ENCODE measurements at places on chromosomes 7 and 10.

DNA sequence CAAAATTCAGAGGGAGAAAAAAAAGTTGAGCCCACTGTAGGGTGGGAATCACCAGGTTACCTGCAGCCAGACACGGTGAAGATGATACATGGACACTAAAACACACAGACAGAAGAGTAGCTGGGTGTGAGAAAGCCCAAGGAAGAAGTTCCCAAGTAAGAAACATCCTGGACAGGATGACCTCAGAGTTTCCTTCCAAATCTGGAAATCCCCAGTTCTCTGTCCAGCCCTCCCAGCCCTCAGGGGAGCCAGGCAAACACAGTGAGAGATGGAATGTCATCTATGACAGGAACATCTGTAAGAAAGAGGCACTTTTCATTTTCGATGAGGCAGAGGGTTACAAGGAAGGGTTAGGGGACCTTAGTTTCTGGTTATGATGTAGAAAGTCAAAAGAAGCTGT is 125.1 kb upstream of the LYZL1 start:
- DNase-seq, result no peak

DNA sequence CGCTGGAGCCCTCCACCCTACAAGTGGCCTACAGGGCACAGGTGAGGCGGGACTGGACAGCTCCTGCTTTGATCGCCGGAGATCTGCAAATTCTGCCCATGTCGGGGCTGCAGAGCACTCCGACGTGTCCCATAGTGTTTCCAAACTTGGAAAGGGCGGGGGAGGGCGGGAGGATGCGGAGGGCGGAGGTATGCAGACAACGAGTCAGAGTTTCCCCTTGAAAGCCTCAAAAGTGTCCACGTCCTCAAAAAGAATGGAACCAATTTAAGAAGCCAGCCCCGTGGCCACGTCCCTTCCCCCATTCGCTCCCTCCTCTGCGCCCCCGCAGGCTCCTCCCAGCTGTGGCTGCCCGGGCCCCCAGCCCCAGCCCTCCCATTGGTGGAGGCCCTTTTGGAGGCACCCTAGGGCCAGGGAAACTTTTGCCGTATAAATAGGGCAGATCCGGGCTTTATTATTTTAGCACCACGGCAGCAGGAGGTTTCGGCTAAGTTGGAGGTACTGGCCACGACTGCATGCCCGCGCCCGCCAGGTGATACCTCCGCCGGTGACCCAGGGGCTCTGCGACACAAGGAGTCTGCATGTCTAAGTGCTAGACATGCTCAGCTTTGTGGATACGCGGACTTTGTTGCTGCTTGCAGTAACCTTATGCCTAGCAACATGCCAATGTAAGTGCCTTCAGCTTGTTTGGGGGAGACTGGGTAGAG is at the start of gene COL1A2:
TSS of gene COL1A2 (plus strand) at position 459 of the 704 bp plus-strand sequence. CDS start at position 596, 137 bp downstream.
- DNase-seq, result no peak

- no peak for DNase-seq
These were observed 82.2 kb downstream of the GTF2IRD1 start for GRCh38 chr7:74535951-74536356.

GRCh38 chr10:8325024-8325980 is 270.8 kb downstream of the GATA3 start:
- DNase-seq, result no peak

- no peak for DNase-seq
These were observed 1.2 kb downstream of the ZMYND11 start for GRCh38 chr10:136465-136762.

DNA sequence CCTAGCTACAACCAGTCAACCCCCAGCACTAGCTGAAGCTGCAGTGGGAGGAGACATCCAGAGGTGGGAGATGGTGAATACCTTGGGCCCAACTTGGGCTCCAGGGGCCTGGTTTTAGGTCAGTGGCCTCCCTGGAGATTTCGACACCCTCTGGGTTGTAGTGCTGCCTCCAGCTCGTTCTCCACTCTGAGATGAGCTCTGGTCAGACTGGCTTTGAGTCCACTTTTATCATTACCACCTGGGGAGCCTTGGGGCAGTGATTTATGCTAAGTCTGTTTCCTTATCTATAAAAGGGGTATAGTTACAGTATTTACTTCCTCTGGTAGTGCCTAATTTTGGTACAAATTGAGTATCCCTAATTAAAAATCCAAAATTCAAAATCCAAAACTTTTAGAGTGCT is 22.8 kb downstream of the PPIA start:
- no peak for DNase-seq

DNA sequence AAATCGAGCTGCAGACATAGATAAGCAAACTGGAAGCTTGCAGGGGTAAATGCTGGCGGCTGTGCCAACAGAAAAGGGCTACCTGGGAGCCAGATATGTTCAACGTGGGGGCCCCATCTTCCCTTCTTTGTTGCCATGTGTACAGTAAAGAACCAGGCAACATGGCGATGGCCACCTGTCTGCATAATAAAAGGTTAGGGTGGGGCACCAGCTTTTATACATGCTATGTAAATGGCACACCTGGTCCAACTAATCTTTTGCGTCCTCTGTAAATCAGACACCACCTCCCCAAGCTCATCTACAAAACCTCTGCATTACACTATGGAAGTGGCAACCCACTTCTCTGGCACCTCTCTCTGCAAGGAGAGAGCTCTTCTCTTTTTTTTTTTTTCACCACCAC is 13.9 kb downstream of the BUD31 start:
- no peak for DNase-seq

DNA sequence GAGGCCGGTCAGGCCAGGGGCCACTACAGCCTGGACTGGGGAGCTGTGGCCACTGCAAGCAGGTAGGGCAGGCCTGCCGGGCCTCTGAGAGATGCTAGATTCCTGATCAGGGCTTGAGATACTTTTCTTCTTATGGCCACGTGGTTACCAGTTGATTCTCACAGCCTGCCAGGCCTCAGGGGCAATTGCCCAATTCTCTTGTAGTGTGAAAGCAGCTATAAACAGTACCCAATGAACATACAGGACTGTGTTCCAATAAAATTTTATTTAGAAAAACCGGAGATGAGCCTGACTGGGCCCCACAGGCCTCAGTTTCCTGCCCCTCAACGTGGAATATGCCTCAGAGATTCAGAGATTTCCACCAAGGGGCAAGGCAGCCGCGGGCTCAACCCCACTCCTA is 475.2 kb downstream of the TCERG1L start:
- DNase-seq, result no peak
